Stimulated activated CD4-positive, alpha-beta T cell treated with anti-CD3 and anti-CD28 coated beads, Interleukin-2, amount 100 ng/mL, for 24 hours (primary cell): ENCODE measurements at places on chromosomes 12 and 14.

GRCh38 chr14:103194256-103195045, 71.2 kb downstream of the TNFAIP2 start:
- no peak for DNase-seq

DNA sequence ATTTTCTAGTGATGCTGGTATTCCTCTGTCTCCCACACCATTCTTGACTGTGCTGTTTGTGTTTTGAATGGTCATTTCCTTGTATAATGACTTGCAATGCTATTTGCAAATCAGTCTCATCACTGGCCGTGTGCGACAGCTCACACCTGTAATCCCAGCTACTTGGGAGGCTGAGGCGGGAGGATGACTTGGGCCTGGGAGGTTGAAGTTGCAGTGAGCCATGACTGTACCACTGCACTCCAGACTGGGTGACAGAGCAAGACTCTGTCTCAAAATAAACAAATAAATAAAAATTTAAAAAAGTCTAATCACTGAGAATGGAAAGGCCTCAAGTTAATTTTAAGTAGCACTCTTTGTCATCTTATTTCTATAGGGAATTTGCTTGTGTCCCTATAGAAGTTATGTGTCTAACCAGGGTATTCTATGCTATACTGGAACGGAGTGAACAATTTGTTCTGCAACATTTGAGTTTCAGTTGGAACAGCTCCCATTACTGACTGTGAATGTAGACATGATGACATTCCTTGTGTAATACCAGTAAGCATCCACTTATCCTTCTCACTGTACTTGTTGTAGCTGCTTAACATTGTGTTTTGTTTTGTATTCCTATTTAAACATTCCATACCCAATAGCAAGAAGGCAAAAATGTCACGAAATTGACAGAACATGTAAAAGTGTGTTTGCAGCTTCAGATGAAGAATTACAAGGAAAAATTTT, 126.3 kb downstream of the MGST1 start:
- no peak for DNase-seq

- DNase-seq: peak; percentile 50
These were observed 36.0 kb downstream of the FMNL3 start for GRCh38 chr12:49671031-49671765.

- no peak for DNase-seq
These were observed 211.7 kb downstream of the DPF3 start for GRCh38 chr14:72682188-72682587.

- peak; percentile 35 for DNase-seq
These were observed 41.8 kb downstream of the CORO1C start for GRCh38 chr12:108689314-108690190.

DNA sequence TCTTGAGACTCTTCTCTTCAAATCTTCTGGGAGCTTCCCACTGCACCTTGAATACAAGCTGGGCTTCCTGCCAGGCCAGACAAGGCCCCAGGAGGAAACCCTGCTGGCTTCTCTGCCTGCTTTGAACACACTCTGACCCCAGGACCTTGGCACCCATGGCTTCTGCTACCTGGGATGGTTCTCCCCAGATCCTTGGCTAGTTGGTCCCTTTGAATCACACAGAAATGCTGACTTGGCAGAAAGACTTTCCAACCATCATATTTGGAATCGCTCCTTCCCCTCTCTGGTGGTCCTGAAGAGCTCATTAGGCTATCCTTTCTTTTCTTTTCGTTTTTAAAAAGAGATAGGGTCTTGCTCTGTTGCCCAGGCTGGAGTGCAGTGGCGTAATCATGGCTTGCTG, 132.7 kb downstream of the RBM19 start:
- DNase-seq: no peak
